ENCODE measurements at places on chromosomes 4 and X.

GRCh38 chr4:135281230-135281629 lies 1079.6 kb upstream of the PABPC4L start:
- no peak for DNase-seq

DNA sequence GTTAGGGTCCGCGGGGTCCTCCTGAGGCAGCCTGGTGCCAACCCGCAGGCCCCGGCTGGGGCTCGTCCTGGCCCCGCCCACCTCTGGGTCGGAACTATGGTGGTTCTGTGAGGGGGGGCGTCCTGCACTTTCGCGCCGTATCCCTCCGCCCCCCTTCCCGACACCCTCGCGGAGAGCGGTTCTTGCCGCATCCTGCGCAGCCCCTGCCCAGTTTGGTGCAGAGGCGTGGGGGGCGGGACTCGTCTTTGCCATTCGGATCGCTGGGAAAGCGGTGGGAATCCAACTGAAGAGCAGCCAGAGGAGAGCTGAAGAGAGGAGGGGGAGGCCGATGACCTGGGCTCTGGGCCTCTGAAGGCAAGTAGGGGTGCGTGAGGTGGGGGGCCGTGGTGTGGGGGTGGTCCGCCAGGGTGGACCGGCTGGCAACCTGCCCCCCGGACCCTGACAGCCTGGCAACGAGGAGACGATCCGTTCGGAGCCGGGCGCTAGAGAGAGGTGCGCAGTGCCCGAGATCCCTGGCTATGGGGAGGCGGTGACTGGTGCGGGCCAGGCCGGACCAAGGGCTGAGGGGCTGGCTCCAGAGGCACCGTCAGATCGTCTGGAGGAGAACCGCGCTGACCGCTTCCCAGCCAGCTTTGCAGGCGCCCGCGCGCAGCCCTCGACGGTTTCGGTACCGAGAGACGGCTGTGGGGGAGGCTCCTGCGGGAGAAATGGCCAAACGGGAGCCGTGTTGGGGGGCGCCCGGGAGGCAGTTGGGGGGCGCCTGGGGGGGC lies at the start of gene GPRASP1:
TSS of gene GPRASP1 (plus strand) at position 242 of the 770 bp plus-strand sequence. CDS start 2,431 bp downstream, outside the sequence.
- no peak for DNase-seq

DNA sequence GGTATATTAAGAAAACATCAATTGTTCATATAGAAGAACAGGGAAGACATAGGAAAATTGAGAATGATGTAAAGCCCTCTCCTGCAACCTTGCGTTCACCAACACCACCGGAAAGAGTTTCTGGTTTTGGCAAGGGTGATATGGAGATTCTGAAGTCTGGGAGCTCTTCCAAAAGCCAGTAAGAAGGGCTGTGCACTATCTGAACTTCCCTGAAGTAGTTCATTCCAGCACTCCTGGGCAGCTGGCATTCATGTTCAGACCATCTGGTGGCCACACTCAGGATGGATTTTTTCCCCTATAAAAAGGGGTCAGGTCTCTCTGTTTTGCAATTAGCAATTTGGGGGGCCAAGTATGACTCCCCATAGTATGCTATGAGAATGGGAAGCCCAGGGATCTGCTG lies 15.4 kb upstream of the TLR2 start:
- DNase-seq: no peak

DNA sequence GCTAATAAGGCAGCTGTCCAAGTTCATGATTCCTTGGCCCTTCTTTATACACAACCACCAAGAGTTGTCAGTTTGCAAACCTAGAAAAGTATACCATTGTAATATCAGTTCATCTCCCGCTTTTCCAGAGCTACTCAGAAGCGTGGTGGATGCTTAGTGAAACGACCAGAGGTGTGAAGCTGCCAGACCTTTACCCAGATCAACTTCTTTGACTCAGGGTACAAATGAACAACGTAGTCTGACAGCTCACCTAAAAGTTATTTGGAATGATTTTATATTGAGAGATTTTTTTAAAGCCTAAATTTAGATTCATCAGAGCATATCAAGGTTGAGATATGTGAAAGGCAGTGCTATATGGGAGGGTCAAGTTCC lies 169.7 kb downstream of the CBR4 start:
- DNase-seq: no peak

- DNase-seq: no peak
Measured at GRCh38 chr4:4226606-4227438, at the start of gene OTOP1. TSS of gene OTOP1 (minus strand) at chr4:4226929. CDS start at chr4:4226864, 65 bp downstream.

DNA sequence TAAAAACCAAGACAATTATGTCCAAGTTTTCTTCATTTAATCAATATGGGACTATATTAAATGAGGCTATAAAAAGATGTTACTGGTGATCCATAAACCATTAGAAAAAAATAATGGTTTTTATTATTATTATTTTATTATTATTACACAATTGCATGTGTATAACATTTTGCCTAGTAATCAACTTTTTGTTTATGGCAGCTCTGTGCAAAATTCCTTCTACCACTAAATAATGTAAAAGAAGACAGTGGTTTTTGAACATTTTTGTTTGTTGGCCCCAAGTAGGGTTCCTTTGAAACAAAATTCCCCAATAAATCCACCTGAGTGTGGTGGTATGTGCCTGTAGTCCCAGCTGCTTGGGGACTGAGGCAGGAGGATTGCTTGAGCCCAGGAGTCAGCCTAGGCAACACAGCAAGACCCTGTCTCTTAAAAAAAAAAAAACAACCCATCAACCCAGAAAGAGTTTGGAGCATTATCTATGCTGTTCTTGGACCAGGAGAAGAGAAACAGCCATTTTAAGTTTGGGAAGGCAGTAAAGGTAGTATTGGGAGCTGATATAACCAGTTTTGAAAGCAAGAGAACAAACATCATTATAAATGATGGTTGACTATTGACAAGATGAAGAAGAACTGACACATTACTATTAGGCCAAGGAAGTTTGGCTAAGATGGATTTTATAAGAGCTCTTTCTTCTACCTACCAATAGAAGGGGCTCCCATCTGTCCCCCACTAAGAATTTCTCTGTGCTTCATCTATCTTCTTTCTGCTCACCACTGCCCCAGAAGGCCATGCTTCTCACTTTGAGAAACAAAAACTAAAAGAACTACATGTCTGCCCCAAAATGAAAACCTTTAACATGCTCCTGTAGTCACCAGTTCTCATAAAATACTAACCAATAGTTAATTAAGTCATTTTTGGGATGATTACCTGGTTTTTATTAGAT lies 2.2 kb downstream of the TMEM156 start:
- DNase-seq: no peak

DNA sequence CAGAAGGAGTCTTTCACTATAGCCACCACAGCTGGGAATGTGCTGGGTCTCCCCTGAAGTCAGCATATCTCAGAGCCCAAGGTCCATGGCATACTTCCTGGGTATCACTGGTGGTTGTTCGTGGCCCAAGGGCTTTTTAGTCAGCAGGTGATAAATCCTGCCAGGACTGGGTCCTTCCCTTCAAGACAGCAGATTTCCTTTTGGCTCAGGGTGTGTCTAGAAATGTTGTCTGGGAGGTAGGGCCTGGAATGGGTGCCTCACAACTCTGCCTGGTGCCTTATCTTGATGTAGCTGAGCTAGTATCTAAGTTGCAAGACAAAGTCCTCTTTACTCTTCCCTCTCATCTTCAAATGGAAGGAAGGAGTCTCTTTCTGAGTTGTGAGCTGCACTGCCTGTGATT lies 102.4 kb upstream of the TMLHE start:
- DNase-seq: no peak

DNA sequence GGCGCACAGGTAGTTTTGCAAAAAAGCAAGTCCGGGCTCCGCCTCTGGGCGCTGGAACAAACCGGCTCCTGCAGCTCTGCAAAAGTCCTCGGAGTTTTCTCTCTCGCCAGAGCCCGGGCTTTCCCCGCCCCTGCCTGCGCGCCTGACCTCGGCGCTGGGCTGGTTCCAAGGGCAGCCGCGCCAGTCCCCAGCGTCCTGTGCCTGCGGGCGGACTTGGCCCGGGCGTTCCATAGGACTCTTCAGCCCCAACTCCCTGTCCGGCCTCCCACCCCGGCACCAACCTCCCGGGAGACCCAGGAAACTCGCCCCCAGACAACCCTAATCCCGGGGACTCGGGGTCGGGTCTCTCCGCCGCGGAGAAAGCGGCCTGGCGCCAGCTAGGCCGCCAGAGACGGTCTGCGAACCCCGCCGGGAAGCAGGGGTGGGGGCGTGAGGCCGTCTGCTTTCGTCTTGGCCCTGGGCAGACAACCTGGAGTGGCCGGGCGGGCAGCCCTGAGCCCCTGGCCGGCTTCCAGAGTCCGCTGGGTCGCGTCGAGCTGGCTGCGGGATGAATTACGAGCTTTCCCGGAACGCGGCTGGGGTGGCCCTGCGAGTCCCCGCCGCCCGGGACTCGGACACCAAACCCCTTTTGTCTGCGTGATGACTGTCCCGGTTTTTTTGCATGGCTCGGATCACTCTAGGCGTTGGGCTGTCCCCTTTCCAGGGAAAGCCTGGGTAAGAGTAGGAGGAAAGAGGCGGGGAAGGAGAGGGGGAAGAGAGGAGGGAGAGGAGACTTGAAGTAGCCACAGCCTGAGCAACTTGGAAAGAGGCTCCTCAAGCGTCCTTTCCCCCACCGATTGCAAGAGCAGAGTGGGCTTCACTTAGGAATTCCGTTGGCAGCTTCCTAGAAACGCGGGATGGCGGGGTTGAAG lies 916 bp downstream of the MXRA5 start:
- no peak for DNase-seq

DNA sequence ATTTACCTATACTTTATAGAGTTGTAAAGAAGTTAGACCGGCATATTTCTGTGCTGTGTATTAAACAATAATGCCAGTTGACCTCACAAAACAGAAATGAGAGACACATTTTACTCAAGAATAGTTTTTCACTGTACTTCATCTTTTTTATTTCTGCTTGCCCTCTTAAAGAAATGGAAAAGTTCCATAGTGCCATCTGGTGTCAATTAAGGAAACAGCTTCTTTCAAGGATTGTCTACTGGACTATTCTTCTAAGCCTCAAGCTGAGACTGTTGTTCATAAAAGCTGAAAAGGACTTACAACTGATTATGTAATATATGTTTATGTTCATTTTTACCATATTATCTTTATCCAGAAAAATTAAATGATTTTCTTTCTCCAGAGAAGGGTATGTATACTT lies 1523.7 kb downstream of the ARAP2 start:
- DNase-seq: no peak

GRCh38 chrX:3516051-3516541 lies 169.6 kb upstream of the MXRA5 start:
- DNase-seq: no peak

DNA sequence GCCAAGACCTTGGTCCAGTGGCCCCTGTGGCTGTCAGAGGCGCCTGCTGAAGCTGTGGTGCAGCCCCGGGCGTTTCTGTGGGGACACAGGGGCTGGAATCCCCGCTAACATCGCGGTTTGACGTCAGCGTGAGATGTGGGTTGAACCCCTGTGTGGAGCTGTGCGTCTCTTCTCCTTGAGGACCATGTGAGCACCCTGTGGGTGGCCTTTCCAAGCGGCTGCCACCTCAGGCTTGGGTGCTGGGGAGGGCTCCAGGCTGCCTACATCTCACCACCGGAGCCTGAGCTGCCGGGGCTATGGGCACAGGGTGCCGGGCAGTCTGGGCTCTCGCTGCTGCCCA lies 27.7 kb downstream of the UVSSA start:
- no peak for DNase-seq

DNA sequence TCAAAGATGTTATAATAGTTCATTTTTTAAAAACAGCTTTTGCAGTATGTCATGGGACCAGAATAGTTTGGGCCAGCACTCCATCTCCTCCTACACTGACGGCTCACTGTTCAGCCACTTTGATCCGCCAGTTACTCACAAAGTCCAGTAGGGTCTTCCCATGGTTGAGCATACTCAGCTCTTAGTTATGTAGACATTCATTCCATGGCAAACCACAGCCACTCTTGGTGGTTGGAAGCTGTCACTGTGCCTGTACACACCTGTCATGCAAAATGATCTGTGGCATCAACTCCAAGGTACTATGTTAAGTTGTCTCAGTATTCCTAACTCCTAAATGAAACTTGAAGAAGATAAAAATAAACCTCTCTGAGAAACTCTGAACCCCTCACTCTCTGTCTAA lies 127.2 kb downstream of the NR3C2 start:
- no peak for DNase-seq

DNA sequence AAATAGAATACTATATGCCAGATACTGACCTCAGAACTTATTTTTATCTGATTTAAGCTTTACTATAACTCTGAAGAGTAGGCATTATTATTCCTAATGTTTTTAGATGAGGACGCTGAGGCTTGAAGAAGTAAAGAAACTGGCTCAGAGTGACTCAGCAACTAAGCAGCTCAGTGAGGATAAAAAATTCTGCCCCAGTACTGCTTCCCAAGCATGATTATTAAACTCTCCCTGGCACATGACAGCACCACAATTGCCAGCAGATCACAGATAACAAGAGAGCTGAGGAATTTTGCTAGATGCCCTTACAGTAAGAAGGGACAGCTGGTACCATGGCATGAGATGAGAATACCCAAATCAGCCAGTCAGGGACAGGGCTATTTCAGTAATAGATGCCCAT lies 219.4 kb downstream of the NKX6-1 start:
- no peak for DNase-seq

DNA sequence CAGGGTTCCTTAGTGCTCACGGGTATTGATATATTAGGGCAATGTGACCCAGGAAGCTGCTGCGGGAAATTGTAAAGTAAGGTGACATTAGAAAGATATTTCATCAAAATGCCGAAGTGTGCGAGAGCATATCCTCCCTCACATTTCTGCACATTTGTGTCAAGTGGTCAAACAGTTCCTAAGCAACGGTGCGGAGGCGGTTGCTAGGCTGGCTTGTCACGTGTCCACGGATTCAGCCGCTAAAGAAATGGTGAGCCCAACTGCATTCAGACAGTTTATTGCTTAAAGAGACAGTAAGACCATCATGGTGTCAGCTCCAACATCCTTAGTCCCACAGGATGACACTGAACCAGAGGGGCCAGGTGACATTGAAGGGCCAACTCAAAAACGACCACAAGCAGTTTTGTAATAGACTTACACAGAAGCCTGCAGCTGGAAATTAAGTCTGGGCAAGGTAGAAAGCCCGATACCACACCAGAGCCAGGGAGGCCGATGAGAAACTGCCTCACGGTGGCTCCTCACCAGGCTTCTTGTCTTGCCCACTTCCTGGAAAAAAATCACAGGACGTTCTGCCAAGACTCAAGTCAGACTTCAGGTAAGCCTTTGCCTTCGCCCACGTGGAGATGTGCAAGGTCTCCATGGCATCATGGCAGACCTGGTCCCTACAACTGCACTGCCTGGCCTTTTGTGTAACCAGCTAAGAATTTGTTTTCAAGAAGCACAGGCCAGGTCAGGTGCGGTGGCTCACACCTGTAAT lies 50.4 kb downstream of the USP11 start:
- no peak for DNase-seq

DNA sequence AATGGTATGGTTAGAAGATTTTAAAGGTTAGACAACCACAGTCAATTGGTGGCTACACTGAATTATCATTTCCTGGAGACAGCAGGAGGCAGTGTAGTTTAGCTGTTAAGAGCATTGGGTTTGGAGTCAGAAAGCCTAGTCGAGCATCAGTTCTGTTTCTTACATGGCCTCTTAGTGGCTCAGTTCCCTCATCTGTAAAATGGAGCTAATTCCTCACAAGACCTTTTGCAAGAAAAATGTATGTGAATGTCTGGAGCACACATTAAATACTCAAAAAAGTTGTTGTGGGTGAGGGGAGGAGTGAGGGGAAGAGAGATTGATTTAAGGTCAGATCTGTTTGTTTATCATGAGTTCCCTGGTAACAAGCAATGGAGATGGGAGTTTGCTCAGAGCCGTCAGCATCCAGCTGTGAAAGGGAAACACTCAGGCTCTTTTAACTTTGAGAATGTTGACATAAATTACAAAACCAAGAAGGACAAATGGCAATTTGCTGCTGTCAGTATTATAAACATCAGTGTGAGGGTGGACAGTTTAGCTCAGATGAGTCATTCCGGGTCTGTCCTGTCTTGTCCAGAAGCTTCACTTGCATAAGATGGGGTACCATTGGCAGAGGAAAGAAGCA lies 98.2 kb upstream of the PGRMC2 start:
- DNase-seq: no peak

Measured in GM12864 (cell line).